ENCODE measurements at places on chromosomes 5 and 9.

GRCh38 chr5:95244479-95244878 lies 40.4 kb downstream of the MCTP1 start:
- DNase-seq = no peak

DNA sequence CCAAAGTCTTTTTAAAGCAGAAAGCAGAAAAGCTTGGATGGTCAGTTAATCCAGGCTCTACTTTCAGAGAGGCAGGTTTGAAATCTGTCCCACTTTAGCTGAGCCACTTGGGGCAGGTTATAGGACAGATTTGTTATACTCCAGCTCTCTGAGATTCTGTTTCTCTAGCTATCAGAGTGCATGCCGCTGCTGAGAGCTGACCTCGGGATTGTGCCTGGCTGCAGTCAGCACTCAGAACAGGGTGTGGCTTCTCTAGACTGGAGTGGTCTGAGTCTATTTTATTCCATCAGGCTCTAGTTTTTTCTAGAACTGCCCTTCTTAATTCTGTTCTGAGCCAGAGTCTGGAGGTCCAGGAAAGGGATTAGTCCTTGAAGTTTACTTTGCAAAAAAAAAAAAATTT lies 67.7 kb downstream of the NDFIP1 start:
- DNase-seq = no peak

DNA sequence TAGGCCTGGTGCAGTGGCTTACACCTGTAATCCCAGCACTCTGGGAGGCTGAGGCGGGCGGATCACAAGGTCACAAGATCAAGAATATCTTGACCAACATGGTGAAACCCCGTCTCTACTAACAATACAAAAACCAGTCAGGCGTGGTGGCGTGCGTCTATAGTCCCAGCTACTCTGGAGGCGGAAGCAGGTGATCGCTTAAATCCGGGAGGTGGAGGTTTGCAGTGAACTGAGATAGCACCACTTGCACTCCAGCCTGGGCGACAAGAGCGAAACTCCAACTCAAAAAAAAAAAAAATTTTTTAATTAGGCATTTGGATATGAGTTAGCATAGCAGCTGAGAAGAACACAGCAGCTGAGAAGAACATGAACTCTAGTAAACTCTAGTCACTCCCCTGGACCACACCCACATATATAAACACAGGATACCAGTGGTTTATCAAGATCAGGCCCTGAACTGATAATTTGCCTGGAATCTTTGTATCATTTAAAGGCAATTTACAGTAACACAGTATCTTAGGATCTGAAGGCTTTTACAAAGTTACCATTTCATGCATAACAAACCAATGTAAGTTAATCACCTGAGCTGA lies 4.6 kb upstream of the UGCG start:
- DNase-seq = no peak

DNA sequence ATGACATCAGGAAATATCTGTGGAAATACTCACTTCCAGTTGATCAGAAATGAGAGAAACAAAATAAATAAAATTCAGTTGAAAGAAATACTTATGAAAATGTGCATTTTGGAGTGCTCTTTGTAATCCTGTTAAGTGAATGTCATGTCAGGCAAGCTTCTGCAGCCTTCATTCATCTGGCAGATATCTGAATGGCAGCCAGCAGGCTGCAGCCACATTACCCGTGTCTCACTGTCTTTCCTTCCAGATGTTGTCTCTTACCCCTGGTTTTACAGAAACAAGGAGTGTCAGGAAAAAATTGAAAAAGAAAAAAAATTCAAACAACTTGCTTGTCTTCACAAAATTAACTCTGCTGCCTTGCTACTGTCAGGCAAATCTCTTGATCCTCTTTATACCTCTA lies 445.0 kb upstream of the RIOK2 start:
- no peak for DNase-seq
